ENCODE measurements at places on chromosomes 2 and 18.

- no peak for DNase-seq
Observed at GRCh38 chr2:197236159-197236558, 74.4 kb downstream of the ANKRD44 start.

GRCh38 chr2:140701726-140702125, 1429.1 kb downstream of the LRP1B start:
- DNase-seq = no peak

GRCh38 chr18:74142252-74142651, 5.4 kb downstream of the FBXO15 start:
- no peak for DNase-seq

DNA sequence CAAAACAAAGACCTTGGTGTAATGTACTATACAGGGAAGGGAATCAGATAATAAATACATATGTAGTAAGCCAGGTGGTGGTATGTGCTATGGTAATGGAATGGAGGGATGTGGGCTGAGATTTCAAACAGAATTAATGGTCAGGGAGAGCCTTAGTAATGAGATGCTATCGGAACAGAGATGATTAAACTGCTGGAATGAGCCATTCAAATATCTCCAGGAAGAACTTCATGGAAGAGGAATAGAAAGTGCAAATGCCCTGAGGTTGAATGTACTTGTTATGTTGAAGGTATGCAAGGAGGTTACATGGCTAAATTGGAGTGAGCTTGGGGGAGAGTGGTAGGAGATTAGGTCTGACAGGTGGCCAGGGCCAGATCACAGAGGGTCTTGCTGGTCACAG, 5.1 kb downstream of the SERPINB11 start:
- DNase-seq = no peak

- DNase-seq = peak; percentile 47
Observed at GRCh38 chr2:69816923-69817542, 12.4 kb upstream of the GMCL1 start.

GRCh38 chr18:28961669-28962228, 784.8 kb upstream of the CDH2 start:
- DNase-seq = no peak

Measured in stimulated activated CD4-positive, alpha-beta T cell treated with anti-CD3 and anti-CD28 coated beads, Interleukin-15, amount 100 ng/mL, for 1 hour (primary cell).